ENCODE measurements at places on chromosomes 6 and 20.

DNA sequence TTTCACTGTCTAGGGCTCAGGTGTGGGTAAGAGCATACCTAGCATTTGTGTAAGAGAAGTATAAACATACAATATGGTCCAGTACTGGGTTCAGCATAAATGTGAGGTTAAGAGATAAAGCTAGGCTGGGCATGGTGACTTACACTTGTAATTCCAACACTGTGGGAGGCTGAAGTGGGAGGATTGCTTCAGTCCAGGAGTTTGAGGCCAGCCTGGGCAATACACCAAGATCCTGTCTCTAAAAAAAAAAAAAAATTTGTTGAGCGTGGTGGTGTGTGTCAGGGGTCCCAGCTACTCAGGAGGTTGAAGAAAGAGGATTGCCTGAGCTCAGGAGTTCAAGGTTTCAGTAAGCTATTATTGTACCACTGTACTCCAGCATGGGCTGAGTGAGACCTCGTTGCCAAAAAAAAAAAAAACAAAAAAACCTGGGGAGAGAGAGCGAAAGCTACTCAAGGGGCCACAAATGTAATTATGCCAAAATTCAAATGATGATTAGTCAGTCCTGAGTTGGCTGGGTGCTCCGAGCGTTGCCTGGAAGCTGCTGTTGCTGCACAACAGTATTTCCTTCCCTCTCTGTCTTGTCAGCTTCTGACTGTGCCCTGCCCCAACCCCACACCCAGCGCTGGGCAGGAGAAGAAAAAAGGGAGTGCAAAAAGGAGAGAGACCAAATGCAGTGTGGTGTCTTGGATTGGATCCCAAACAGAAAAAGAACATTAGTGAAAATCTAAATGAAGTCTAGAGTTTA, 24.0 kb downstream of the CMTR1 start:
- no peak for DNase-seq

GRCh38 chr6:40523505-40524172, 63.5 kb downstream of the LRFN2 start:
- no peak for DNase-seq

GRCh38 chr6:355373-356208, 36.0 kb upstream of the IRF4 start:
- DNase-seq: no peak

GRCh38 chr6:53417141-53417540, 68.4 kb upstream of the ELOVL5 start:
- no peak for DNase-seq

DNA sequence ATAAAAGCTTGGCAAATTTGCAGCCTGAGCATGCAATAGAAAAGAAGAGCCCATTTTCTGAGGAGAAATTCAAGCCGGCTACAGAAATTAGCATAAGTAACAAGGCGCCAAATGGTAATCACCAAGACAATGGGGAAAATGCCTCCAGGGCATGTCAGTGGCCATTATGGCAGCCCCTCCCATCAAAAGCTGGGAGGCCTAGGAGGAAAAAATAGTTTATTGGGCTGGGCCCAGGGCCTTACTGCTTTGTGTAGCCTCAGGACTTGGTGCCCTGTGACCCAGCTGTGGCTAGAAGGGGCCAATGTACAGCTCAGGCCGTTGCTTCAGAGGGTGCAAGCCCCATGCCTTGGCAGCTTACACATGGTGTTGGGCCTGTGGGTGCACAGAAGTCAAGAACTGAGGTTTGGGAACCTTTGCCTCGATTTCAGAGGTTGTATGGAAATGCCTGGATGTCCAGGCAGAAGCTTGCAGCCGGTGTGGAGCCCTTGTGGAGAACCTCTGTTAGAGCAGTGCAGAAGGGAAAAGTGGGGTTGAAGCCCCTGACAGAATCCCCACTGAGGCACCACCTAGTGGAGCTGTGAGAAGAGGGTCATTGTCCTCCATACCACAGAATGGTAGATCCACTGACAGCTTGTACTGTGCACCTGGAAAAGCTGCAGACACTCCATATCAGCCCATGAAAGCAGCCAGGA, 328.5 kb upstream of the MAP3K7 start:
- DNase-seq: no peak

DNA sequence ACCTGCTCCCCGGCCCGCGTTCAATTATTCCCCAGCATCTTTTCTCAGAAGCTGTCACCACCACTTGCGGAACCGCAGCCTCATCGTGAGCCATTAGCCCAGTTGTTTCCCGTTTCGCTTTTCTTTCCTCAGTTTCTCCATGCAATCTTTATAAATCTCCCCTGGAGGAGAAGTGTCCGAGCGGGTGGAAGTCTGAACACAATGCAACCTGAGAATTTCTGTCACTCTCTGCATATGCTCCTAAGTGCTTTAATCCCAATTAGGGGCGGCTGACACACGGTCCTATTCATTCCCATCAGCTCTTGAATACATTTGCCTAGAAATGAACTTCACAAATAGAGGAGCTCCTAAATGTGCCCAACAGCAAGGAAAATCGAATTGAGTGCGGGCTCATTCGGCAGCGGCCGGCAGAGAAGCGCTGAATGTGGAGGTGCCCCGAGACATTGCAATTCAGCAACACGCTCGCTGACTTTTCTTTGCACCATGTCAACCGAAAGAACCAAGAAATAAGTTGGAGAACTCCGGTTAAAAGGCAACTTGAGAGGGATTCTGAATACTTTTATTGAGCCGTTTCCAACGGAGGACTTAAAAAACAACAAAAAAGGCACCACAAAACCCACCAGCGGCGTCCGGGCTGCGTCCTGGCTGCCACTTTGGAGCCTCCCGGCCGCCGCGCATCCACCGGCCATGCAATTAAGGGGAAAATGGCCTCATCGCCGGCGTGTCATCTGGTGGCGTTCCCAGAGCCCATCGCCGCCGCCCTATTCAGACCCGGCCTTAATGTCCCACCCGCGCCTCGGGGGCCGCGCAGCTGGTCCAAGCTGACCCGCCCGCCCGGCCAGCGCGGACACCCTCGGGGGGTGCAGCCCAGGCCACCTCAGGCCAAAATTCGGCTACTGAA, 3.9 kb upstream of the PRDM13 start:
- DNase-seq: no peak

DNA sequence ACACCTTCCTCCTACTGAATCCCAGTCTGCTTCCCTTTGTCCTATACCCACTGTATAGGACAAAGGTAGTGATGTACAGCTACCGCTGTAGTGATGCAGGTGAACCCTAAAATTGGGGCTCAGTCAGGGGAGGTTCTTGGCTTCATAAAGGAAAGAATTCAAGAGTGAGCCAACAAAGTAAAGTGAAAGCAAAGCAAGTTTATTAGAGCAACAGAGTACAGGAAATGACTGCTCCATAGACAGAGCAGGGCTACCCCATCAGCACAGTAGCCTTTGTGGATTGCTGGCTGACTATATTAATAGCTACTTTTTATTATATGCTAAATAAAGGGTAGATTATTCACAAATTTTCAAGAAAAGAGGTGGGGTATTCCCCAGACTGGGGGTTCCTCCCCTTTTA, 3.3 kb upstream of the C20orf202 start:
- no peak for DNase-seq

DNA sequence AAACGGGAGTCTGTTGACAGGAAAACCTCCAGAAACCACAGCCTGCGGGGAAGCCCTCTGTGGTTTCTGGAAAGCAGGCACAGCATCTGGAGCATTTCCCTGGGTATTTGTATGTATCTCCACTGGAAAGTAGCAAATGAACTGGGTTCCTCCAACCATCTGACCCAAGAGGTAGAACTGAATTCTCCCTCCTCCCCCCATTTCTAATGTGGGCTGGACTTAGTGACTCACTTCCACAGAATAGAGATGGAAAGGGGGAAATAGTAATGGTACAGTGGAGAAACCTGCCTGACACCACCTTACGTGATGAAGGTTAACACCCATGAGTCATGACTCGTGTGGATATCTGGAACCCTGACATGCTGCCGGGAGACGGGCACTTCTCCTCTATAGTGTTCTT, 51.9 kb upstream of the XRN2 start:
- no peak for DNase-seq

- no peak for DNase-seq
Observed at GRCh38 chr6:82260997-82261732, 13.6 kb upstream of the IBTK start.

DNA sequence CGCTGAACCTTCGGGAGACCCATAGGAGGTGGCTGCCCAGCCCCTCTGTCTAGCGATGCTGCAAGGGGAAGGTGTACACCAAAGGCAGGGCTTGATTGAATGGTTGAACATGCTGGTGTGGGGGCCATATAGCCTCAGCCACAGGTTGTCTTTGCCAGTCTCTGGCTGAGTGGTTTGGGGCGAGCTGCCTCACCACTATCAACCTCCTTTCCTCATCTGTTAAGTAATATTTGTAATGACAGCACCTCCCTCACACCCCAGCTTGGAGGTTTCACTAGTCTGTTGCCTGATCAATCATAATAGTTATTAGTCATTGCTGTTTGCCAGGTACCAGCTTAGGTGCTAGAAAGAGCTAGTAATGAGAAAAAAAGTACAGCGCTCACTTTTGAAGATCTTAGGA, 11.8 kb upstream of the ZNF831 start:
- DNase-seq: no peak
